ENCODE measurements at places on chromosomes 4 and X.
A peak's percentile ranks its signal among the peaks of the same experiment; 100 is the strongest.

DNA sequence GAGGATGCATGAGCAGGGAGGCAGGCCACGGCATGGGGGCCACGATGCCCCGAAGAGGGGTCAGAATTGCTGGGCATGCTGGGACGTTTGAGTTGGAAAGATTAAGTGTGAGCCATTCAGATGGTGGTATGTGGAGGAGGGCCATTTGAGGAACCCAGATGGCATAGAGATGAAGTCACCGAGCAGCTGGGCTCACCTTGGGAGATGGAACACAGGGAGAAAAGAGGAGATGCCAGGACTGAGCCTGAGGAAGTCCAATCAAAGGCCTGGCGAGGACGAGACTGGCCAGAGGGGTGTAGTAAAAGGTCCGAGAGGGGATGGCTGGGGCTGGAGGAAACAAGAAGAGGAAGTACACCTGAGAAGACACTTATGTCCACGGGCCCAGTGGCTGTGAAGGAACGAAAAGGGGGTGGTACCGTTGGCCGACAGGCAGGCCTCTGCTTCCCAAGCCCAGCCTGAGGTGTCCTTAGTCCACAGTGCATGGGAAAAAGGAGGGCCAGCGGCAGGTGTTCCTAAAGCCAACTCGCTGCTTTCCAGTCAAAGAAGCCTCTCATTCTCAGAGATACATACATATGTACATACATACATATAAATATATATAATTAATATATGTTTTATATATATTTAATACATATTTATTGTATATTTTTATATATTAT is 54.6 kb upstream of the CLCN4 start:
- no peak for DNase-seq

DNA sequence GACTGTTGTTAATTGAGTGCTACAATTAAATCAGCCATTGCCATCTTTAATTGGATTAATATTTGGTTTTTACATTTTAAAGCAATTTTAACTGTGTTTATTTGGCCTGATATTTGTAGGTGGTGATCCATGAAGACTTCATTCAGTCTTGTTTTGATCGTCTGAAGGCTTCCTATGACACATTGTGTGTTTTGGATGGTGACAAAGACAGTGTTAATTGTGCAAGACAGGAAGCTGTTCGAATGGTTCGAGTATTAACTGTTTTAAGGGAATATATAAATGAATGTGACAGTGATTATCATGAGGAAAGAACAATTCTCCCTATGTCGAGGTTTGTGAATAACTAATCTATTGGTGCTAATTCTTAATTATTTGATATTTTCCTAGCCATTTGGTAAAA is 82.6 kb downstream of the USP9X start:
- no peak for DNase-seq

GRCh38 chr4:141099326-141099725 is 33.9 kb downstream of the RNF150 start:
- no peak for DNase-seq

- DNase-seq = no peak
Measured at GRCh38 chr4:845233-845835, 19.4 kb upstream of the CPLX1 start.

DNA sequence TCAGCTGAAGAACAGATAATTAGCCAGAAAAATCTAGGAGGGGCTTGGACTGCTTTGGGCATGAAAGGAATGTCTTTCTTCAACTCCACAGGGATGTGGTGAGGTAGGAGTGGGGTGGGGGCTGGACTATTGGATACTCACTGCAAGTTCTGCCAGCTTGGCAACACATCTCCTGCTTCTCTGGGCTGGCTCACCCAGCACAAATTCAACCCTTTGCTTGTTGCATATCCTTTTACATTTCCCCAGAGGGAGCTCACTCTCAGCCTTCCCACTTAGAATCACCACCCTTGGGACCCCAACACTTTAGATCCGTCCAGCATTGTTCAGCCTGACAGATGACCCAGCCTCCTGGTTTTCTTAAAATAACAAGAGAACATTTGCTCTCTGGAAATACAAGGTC is 120.6 kb downstream of the KDR start:
- DNase-seq = no peak

DNA sequence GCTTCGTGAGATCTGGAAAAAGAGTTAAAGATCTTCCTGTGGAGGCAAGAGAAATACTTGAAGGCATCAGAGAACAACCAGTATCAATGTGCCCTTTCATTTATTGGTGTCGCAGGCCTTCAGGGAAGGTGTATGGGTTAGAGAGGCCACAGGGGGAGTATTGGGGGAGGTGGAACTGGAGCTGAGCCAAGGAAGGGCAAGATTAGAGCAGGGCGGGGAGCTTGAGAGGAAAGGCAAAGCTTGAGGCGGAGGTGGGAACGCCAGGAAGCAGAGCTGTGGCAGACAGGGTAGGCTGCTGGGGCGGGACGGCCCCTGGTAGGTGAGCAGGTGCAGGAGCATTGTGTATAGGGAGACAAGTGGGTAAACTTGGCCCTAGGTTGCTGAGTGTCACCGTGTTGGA is 329.9 kb downstream of the ARHGAP10 start:
- no peak for DNase-seq

- DNase-seq = no peak
Measured at GRCh38 chr4:70392057-70392776, 5.5 kb upstream of the OPRPN start.

- DNase-seq = peak; percentile 33
Measured at GRCh38 chr4:74123065-74123728, 24.2 kb upstream of the CXCL2 start.

- DNase-seq = no peak
Measured at GRCh38 chr4:16731776-16732380, 166.6 kb downstream of the LDB2 start.

DNA sequence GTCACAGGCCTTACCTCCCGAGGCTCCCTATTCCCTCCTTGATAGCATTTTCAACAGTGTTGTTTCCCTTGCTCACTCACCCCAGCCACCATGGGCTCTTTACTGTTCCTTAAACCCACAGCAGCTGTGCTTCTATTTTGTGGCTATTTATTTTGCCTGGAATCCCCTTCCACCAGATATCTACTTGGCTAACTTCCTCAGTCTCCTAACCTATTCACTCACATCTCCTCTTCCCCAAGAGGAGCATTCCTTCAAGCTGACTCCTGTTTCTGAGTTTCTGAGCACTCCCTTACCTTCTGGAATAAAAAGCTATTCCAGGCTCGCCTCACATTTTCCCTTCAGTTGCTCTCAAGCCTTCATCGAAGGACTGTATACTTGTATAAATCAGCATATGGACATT is 50.5 kb downstream of the CXCL1 start:
- no peak for DNase-seq

- DNase-seq = no peak
Measured at GRCh38 chr4:184898793-184899192, 73.0 kb upstream of the ACSL1 start.

DNA sequence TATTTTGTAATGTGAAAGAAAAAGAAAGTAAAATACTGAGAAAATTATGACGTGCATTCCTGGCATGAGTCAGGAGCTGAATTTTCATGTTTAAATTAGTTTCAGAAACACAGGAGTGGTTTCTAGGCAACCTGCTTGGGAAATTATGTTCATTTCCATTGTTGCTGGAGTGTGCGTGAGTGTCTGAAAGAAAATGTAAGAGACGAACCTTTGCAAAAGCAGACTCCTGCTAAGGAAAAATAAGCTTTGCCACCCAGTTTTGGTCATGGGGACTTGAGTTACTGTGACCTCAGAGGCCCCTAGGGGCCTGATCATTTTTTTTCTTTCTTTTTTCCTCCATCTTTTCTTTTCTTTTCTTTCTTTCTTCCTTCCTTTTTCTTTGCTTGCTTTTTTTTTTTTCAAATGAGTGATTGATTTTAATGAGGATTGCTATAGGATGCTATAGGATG is 18.8 kb upstream of the CHRNA9 start:
- no peak for DNase-seq

GRCh38 chrX:122188751-122189150 is 995.3 kb upstream of the GRIA3 start:
- no peak for DNase-seq

- no peak for DNase-seq
Measured at GRCh38 chr4:186727977-186728519, 4.4 kb upstream of the FAT1 start.

All from HuH-7 (cell line).